NCI-H510A (cell line): ENCODE measurements at places on chromosomes 5 and 9.

DNA sequence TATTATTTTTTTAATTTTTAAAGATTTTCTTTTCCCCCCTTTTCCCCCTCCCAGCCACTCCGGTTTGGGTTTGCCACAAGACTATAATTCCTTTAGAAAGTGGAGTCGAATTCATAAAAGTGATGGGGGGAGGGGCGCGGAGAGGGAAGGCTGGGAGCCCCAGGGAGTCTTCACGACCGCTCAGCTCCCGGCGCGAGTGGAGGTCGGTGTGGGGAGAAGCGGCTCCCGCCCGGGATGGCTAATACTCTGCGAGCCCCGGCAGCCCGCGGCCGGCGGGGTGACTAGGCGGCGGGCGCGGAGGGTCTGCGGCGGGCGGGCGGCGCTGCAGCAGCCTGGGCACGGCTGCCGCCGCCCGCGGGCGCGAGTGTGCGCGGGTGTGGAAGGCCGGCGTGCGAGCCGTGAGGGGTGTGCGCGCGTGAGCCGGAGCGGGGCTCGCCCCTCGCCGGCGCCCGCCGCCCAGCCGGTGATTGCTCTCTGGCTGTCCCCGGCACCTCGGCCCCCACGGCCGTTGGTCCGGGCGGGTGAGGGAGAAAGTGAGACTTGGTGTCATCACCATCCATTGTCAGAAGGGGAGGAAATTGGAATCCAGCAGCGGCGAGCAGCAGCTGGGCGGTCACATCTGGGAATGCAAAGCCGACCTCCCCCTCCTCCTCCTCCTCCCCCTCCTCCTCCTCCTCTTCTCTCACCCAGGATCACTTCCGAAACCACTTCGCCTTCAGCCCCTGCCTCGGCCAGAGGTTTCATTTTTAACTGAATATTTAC is at the start of gene PARP8:
TSS of gene PARP8 (plus strand) at position 377 of the 762 bp plus-strand sequence. CDS start 459 bp downstream, outside the sequence.
- DNase-seq, result no peak

- no peak for DNase-seq
Observed at GRCh38 chr5:80757290-80757689, 102.5 kb upstream of the DHFR start.

- no peak for DNase-seq
Observed at GRCh38 chr9:68740561-68740960, 35.5 kb downstream of the PIP5K1B start.

GRCh38 chr9:108609227-108609896 is 246.4 kb downstream of the ACTL7B start:
- DNase-seq, result no peak

DNA sequence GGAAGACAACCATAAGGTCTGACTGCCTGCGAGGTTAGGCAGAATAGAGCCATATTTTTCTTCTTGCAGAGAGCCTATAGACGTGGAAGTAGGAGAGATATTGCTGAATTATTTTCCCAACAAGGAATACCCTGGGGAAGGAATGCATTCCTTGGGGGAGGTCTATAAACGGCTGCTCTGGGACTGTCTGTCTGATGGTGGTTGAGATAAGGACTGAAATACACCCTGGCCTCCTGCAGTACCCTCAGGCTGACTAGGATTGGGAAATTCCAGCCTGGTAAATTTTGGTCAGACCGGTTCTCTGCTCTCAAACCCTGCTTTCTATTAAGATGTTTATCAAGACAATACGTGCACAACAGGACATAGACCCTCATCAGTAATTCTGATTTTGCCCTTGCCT is 617.5 kb upstream of the GRIN3A start:
- DNase-seq, result no peak

DNA sequence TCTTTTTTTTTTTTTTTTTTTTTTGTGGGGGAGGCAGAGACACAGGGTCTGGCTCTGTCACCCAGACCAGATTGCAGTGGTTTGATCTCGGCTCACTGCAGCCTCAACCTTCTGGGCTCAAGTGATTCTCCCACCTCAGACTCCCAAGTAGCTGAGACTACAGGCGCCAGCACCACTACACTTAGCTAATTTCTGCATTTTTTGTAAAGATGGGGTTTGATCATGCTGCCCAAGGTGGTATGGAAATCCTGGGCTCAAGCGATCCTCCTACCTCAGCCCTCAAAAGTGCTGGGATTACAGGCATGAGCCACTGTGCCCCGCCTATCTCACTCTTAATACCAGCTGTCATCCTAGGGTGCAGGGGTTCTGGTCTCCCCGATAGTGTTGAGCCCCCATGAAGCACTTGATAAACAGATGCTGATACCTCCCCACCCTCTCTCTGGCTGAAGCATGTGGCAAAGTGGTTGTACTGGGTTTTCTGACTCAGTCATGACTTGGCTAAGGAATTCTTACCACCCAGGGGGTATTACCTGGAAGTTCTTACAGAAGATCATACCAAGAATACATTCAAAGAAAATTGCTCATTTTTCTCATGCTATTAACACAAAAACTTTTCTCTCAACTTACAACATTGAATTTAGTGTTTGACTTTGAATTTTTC is 110.2 kb upstream of the DAPK1 start:
- DNase-seq, result no peak

GRCh38 chr9:133727277-133727875 is 10.8 kb downstream of the SARDH start:
- no peak for DNase-seq

DNA sequence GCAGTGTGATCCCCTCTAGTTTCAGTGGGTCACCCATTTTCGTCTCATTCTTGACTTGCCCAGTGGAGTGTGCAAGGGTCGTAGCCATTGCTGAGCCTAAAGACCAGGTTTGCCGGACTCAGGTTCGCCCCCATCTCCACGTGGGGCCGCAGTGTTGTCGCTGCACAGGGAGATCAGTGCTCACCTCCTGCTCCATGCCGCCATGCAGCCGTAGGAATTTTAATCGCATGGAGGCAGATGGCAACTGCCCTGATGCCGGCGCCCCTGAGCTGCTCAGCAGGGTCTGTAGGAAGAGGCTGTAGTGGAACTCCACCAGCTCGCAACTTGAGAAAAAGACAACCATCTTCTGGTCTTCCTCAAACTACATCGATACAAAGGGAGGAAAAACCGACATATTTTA is 24.1 kb downstream of the DDX31 start:
- no peak for DNase-seq

- peak; percentile 5 for DNase-seq
Observed at GRCh38 chr5:132962429-132963021, 909 bp downstream of the AFF4 start.

DNA sequence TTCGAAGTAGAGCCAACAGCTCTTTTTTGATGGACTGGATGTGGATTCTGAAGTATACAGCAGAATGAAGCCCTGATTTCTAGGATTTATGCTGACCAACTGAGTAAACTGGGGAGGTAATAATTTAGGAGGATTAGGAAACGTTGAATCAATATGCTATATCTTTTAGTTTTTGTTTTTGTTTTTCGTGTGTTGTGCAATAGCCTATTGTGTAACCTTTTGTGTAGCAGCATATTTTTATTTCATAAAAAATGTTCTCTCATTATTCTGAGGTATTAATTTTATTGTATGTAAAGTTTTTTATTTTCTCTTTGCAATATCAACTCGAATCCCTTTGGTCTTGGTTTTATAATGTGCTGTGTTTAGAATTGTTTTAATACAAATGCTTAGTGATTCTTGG is 902.3 kb downstream of the EFNA5 start:
- no peak for DNase-seq

DNA sequence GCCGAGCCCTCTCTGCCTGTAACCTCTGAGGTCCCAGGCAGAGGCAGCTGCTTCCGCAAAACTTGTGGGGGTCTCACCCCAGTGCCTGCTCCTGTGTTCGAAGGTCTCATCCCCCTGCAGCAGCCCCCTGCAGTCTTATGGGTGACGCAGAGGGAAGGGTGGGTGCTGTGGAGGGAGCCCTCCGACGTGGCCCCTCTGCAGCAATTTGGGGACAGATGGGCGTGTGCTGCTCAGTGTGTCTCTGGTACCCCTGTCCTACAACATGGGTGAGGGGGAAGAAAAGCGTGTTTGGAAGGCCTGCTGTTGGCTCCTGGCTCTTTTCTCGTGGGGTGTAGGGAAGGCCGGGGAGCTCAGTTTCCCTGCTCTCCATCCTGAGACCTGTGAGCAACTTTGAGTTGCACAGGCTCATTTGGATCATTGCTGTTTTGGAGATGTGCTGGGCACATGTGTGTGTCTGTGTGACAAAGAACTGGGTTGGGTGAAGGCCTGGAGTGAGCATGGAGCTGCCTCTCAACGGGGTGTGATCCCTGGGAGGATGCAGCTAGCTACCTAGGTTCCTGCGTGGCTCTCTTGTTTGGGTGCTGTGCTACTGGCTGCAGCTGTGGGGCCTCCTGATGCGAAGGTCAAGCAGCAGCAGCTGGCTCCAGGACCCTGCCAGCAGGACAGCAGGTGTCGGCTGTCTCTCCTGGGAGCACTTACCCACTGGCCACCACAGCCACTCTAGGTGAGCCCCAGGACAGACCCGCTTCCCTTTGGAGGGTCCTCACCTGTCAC is 179.6 kb upstream of the PITX1 start:
- no peak for DNase-seq

DNA sequence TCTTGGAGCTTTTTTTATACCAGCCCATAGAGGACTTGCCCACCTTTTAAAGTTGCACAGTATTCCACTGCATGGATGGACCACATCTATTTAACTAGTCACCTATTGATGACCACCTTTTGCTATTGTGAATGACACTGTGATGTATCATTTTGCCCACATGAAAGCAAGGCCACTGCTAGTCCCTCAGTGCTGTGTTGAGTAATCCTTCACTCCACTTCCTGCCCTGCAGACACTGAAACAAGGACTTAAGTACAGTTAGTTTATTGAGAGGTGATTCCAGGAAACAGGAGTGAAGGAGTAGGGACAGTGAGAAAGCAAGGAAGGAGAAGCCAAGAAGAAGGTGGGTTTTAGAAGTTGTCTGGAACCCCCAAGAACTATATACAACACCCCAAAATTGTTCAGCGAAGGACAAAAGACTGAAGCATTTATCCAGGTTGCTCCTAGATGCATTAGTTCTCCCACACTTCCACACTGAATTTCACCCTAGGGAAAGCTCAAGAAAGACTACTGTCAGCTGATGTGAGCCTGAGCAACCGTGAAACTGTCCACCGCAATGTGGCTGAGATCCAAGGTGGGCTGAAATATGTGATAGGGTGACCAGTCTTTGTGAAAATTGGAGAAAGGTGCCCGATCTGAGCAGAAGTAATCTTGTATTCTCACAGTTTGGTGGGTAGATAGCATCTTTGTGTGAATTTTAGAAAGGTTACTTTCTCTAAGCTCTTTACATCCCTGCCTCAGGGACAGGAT is 45.2 kb upstream of the ANKRD31 start:
- DNase-seq, result no peak

GRCh38 chr5:1033606-1034420 is 25.2 kb downstream of the NKD2 start:
- DNase-seq, result no peak

DNA sequence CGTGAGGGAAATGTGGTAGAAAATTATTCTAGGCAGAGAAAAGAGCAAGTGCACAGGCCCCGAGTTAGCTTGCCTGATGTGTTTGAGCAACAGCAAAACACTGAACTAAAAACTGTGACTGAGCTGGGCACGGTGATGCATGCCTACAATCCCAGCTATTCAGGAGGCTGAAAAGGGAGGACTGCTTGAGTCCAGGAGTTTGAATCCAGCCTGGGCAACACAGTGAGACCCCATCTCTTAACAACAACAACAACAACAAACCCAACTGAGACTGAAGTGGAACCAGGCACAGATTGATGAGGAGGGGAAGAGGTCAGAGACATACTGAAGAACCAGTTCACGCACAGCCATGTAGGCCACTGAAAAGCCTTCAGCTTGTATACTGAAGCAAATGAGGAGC is 42.5 kb downstream of the SCAI start:
- no peak for DNase-seq

DNA sequence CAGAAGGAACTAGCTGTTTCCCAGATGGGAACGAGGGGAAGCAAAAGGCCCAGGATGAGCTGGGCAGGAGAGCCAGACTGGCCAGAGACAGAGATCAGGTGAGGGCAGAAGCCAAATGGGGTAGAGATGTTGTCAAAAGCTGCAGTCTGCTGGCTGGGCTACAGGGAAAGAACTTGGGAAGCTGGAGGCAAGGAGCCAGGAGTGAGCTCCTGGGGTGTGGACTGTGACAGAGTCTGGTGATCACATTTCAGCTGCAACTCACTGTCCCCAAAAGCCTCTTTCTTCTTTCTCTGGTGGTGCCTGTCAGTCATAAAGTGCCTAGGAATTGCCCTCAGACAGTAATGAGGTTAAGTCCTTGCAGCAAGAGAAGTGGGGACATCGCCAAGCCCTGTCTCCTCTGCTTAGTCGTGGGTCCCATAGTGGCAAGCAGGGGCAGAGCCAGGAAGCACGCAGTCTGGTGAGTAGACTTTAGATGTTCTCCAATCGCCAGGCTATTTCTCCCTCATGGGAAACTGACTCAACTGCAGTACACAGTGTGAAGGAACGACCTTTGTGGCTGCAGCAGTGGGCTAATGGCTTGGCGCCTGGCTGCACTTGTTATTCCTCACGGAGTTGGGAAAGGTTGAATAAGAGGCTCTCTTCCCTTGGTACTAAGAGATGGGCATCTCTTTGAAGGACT is 2.5 kb upstream of the FSD1L start:
- no peak for DNase-seq

GRCh38 chr5:178422400-178422775 is 167.8 kb downstream of the COL23A1 start:
- DNase-seq, result no peak

DNA sequence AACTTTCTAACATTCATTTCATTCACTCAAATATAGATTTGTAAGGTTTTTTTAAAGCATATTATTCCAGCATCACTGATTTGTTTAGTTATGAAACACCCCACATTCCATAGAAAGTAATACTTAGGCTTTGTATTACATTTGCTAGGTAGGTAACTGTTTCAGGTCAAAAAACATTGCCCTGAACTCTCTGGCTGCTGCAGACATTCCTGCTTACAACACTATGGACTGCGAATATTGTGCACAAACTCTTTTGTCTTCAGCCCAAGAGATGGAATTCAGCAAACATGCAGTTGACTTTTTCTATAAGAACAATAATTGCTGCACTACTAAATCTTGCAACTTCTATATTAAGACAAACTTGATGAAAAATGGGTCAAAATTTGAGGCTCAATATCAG is 301.0 kb downstream of the ARL15 start:
- no peak for DNase-seq

DNA sequence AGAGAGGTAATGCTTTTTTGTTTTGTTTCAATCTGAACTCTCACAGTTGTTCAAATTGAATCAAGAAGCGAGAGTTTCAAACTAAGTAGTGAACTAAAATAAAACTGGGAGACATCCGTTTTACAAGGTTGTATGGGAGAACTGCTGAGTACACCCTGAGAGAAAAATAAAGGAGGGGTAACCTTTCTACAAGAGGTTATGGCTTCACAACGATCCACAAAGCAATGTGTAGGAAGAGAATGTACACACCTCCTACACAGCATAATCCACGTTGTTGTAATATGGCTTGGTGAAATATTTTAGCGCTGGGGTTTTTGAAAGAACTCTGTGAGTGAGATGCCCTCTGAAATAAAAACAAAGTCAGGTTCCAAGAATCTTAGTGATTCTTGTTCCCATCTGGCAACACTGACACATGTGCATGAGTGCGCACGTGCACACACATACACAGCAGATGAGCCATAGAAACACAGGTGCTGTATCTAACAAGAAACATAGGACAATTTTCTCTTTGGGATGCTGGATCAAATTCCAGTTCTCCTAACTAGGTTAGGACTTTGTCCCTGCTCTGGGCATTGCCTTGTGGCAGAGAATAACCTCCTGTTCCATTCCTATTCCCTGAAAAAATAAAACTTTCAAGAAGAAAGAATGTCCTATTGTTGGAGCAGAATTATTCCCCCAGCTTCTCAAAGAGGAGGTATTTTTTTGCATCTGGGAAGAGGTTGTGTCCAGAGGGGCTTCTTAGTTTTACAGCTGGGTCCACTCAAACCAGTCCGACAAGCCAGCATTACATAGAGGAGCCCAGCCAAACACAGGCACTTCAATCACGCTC is 94.5 kb upstream of the EFNA5 start:
- DNase-seq, result no peak
